Urothelium cell line (cell line): ENCODE measurements at places on chromosomes 4 and X.
A peak's percentile ranks its signal among the peaks of the same experiment; 100 is the strongest.

GRCh38 chrX:29274517-29274916, 687.3 kb downstream of the IL1RAPL1 start:
- DNase-seq = no peak

GRCh38 chr4:128854433-128854832, 44.9 kb downstream of the JADE1 start:
- no peak for DNase-seq

GRCh38 chr4:145153904-145154298, 26.5 kb downstream of the OTUD4 start:
- DNase-seq = no peak

- no peak for DNase-seq
Measured at GRCh38 chrX:2696698-2697215, 5.7 kb downstream of the CD99 start.

DNA sequence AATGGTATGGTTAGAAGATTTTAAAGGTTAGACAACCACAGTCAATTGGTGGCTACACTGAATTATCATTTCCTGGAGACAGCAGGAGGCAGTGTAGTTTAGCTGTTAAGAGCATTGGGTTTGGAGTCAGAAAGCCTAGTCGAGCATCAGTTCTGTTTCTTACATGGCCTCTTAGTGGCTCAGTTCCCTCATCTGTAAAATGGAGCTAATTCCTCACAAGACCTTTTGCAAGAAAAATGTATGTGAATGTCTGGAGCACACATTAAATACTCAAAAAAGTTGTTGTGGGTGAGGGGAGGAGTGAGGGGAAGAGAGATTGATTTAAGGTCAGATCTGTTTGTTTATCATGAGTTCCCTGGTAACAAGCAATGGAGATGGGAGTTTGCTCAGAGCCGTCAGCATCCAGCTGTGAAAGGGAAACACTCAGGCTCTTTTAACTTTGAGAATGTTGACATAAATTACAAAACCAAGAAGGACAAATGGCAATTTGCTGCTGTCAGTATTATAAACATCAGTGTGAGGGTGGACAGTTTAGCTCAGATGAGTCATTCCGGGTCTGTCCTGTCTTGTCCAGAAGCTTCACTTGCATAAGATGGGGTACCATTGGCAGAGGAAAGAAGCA, 98.2 kb upstream of the PGRMC2 start:
- DNase-seq = no peak

GRCh38 chr4:40314951-40315350, 20.2 kb upstream of the CHRNA9 start:
- DNase-seq = no peak

DNA sequence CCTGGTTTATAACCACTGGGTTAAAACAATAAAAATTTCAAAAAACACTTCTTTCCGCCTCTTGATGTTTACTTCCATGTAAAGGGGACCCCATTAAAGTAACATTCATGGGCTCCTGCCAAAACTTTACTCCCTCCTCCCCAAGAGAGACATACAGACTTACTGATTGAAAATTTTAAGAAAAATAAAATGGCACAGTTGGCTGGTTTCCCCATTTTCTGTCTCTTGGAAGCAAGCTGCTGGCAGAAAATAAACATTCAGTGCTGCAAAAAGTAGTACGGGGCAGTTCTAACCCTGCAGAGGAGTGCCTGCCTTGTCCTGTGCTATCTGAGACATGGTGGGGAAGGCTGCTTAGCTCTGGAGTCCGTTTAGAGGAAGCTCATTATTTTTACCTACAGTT, 187.3 kb upstream of the INTU start:
- no peak for DNase-seq

DNA sequence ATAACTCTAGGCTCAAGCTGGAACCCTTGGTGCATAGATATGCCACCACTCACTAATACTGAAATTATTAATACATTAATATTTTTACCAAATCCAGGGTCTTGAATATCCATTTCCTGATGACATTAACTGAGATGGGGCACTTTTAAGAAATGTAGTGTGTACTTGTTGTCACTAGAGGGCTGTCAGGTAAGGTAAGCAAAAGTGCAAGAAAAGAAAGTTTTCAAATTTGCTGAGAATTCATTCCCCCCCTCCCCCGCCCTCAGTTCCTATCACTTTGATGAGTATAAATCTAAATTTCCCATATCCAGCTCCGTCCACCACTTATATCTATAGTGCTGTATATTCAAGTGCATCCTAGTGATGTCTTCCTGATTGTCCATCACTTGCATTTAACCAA, 20.5 kb upstream of the WDR44 start:
- DNase-seq = peak; percentile 1

GRCh38 chrX:134374910-134375309, 85.1 kb upstream of the HPRT1 start:
- DNase-seq = no peak

DNA sequence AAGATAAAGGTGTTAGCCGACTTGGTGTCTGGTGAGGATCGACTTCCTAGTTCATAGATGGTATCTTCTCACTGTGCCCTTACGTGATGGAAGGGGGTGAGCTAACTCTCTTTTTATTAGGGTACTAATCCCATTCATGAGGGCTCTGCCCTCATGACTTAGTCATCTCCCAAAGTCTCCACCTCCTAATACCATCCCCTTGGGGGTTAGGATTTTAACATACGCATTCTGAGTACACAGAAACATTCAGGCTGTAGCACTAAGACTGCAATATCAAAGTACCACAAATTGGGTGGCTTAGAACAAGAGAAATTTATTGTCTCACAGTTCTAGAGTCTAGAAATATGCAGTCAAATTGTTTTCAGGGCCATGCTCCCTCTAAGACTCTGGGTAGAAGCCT, 58.0 kb upstream of the IL13RA1 start:
- no peak for DNase-seq

DNA sequence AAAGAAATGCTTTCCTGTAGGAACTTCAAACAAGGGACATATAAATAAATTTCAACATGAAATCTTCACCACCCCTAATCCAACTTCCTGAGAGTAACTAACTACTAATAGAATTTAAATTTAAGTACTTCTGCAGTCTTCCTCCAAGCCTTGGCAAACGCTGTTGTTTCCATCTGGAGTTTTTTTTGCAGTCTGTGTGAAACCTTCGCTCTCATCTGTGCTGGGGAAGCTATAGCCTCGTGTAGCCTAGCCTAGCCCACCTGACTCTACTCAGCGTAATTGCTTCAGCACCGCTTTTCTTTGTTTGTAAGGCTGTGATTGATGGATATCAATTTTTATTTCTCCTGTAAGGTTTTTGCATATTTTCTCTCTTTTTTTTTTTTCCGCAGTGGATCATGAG, 30.9 kb downstream of the STOX2 start:
- DNase-seq = no peak

DNA sequence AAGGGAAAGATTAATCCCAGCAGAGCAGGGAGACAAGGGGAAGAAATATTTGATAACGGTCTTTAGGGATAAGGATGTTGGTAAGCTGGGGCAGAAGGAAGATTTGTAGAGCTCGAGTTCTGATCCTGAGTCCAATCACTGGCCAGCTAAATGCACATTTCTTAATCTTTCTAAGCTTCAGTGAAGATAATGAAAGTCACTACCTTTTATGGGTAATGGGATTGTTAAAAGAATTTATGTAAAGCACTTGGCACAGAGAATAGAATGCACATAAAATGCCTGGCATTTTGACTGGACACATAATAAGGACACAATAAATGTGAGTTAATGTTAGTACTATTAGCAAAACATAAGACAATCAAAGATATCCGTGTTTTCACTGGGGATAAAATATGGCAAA, 43.3 kb downstream of the NCAPG start:
- no peak for DNase-seq

DNA sequence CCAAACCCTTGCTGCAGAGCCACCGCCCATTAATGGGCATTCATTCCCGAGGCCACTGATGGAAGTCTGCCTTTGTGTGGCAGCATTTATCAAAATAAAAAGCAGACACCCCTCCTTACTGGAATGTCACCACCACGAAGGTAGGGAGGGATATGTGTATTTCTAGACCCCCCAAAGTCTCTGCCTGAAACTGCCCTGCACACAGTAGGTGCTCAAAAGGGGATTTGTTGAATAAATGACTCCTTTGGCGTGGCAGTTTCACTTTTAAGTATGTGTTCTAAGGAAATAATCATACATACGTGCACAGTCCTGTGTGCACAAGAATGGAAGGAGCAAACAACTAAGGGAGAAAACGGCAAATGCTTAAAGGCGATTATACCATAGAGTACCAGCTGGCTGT, 23.6 kb upstream of the GLOD5 start:
- no peak for DNase-seq

GRCh38 chr4:39759569-39759968, 61.6 kb downstream of the UBE2K start:
- no peak for DNase-seq

- DNase-seq = no peak
Measured at GRCh38 chr4:147825451-147826287, 93.8 kb downstream of the ARHGAP10 start.

- no peak for DNase-seq
Measured at GRCh38 chr4:31655328-31655727, 935.2 kb downstream of the PCDH7 start.

- no peak for DNase-seq
Measured at GRCh38 chr4:172048666-172049065, 235.5 kb downstream of the GALNTL6 start.

- DNase-seq = no peak
Measured at GRCh38 chrX:130224810-130225209, 43.9 kb downstream of the ZNF280C start.

DNA sequence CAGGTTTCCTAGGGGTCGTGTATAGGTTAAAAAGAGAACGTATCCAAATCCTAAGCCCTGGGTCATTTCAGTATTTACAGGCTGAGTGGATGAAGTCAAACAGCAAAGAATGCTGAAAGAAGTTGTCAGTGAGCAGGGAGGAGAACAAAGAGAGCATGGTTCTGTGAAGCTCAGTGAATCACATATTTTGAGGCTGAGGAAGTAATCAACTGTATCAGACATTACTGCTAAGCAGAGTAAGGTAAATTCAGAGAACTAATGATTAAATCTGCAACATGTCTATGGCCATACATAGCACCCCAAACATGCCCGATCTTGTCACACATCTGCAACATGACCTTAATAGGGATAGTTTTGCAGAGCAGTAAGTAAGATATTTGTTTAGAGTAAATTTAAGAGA, 1130.3 kb downstream of the RAPGEF2 start:
- DNase-seq = no peak

DNA sequence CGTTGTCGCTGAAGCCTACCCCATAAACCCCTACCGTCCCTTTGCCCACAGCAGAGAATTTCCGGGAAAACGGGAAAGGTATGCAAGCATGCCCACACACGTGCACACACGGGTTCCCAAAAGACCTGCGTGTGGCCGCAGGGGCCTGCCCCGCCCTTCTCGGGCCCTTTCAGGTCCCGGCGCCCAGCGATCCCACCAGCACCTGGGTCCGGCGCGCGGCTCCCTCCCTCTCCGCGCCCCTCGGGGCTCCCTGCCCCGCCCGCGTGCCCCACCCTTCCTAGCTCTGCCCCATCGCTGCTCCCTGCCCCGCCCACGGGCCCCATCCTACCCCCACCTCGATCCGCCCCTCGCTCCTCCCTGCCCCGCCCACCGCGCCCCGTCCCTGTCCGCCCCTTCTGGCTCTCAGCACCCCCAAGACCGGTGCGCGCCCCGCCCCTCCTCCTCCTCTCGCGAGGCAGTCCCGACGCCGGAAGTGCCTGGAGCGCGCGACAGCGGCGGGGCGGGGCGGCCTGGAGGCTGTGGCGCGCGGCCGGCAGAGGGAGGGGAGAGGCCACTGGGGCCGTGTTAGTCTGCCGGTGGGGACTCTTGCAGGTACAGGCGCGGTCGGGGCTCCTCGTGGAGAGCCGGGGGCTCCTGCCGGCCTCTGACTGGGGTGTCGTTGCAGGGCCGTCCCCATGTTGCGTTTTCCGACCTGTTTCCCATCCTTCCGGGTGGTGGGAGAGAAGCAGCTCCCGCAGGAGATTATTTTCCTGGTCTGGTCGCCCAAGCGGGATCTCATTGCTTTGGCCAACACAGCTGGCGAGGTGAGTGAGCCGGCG, at the start of gene ANAPC4:
Gene ANAPC4 (plus strand): TSS at position 510 of the 818 bp plus-strand sequence. CDS start 165 bp downstream, at position 675.
- DNase-seq = peak; percentile 94

DNA sequence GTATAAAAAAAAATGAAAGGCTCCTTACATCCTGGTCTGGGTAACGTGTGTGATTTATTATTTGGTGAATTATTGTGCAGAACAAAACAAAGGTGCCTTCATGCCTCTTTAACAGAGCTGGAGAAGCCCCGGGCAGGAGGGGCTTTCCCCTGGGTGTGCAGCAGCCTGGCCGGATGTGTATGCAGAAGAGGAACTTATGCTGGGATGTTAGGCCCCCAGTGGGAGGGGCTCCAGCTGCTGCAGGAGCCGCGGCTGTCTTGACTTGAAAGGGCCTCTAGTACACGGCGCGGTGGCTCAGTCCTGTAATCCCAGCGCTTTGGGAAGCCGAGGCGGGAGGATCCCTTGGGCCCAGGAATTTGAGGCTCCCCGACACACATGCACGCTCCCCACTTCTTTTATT, 16.0 kb downstream of the CCNQ start:
- no peak for DNase-seq

DNA sequence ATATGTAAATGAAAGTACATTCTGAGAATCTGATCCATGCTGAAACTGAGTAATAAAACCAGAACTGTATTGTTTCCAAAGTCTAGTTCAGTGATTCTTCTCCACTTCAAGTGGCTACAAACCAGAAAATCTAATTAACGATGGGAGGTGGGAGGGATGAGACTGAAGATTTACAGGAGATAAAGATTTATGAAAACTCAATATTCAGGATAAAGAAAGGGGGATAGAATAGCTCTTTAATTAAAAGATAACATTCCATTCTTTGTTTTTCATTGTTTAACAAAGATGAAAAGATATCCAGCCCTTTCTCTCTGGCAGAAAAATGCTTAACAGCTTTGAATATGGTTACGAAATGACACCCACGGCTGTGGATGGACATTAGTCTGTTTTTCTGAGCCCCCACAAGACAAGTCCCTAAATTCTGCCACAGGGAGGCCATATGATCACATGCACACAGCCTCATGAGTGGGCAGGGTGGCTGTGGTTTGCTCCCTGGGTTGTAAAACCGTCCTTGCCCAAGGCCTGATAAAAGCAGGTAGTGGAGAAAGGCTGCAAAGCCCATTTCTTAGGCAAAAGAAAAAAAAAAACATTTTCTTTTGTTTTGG, 36.4 kb downstream of the TMEM150C start:
- no peak for DNase-seq

- no peak for DNase-seq
Measured at GRCh38 chr4:105785792-105786191, 77.2 kb downstream of the GSTCD start.
